ENCODE measurements at places on chromosomes 11 and 22. TPM values are rescaled to one million over a fixed set of nuclear protein-coding genes. Genes with fewer than 3 reads are reported as not detected.

The MS4A3 gene
- 8.8 TPM for total RNA-seq

The MS4A13 gene
- not detected for total RNA-seq

The RIMBP3C gene
- total RNA-seq, result 0.82 TPM

The AMPD3 gene
- total RNA-seq, result 11.2 TPM
